Stimulated activated CD8-positive, alpha-beta memory T cell treated with anti-CD3 and anti-CD28 coated beads, Interleukin-2, amount 100 ng/mL, for 1 hour (primary cell): ENCODE measurements at places on chromosomes 5 and 9.

GRCh38 chr5:94793816-94794198, 175.3 kb downstream of the SLF1 start:
- no peak for DNase-seq

DNA sequence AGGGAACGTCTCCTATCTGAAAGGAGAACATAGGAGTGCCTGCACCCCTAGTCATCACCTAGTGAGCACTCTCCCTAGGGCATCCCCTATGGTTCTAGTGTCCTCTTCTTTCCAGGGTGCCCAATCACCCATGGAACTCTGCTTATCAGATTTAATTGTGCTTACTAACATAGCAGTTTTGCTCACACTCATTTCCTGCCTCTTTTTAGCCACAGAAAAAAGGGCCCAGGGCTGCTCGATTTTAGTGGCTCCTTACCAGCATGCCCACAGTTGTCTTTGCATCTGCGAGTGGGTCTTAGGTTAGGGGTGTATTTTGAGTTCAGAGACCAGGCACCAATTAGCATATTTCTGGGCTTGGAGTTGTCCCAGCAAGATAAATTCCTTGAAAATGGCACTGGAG, 1110.2 kb downstream of the TAF11L14 start:
- no peak for DNase-seq

GRCh38 chr5:20537911-20538703, 550.1 kb upstream of the CDH18 start:
- DNase-seq: no peak

DNA sequence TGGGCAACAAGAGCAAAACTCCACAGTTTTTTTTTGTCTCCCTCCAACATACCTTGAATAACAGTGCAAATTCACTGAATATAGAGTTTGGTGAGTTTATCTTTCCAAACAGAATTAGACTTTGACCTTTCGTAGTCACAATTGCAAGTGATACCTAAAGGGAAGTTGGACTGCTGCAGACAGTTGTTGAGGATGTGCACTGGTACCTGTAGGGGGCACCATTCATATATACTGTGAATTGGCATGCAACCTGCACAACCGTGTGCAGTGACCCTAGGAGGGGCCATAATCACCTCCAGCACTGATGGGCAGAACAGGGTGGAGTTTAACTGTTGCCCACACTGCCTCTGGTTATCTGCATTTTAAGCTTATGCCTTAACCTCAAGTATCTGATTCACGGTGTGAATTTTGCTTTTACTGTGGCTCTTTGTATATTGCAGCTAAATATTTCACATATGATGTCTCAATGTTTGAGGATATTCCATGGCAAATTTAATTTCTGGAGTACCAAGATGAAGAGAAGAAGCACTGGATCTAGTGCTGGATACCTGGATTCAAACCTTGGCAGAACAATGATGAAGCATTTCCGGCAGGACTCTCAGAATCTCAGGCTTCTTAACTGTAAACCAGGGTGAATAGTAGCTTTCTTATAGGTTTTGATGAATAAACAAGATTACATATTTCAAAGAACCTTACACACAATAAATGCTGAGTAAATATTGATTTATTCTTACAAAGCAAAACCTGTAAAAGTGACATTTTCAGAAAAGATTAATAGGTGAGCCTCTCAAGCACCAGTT, 144.3 kb downstream of the ACTBL2 start:
- no peak for DNase-seq

DNA sequence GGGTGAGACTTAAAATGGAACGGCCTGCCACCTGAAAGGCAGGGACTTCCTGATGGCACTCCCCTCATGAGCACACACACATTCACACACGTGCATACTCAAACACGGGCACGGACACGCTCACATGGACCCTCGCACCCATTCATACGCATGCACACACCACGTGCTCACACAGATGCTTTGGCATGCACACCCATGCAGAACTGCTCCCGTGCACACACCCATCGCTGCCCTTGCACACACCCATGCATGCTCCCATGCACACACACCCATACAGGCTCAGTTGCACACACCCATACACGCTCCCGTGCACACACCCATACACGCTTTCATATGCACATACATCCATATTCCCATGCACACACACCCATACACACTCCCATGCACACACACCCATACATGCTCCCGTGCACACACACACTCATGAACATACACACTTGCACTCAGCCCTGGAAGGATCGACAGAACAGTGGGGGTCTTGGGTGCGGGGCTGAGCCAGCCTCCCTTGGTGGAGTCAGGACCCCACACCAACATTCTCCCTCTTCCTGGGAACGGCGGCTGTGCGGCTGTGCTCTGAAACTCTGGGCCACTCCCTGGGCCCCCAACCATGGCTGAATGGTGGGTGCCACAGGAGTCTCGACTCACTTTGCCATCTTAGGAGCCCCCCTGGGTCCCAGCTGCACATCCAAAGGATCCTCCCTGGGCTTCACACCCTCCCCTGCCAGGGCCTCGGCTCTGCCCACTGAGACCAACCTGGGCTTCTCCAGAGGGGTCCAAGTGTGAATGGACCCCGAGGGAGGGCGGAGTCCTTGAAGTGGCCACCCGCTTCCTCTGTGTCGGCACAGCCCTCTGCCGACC, 115.2 kb downstream of the RXRA start:
- DNase-seq: no peak

DNA sequence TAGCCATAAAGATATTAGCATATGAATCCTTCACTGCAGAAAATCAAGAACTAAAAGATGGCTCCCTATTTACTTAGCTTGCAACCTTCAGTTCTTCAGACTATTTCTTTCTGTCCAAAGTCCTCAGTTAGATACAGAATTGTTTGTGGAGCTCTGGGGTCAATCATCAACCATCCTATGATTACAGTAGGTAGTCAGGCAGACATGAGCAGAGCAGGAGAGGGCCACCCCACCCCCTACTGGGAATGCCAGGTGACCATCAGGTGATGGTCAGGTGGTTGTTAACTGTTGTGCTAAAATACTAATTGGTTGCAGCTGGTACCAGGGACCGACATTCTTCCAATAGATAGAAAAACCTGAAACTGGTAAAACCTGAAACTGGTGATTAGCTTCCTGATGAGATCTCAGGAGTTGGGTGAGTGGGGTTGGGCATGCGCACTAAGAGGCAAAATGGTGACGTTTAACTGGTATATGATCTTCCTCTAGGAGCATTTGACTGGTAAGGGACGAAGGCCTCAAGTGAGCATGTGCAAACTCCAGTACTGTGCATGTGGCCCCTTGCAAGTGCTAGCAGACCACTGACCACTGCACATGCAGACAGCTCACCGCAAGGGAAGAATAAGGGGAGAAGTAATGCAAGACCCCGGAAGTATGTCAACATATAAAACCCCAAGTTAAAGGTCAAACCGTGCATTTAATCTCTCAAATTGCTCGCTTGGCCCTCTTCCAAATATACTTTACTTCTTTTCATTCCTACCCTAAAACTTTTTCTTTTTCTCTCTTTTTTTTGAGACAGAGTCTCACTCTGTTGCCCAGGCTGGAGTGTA, 13.6 kb downstream of the C9orf57 start:
- no peak for DNase-seq
